Occipital lobe (tissue), 3 donors: ENCODE measurements at places on chromosomes 2 and 18. TPM values are rescaled to one million over a fixed set of nuclear protein-coding genes. Genes with fewer than 3 reads are reported as not detected.

The INSIG2 gene
- total RNA-seq: 30.1 TPM

The OR6B2 gene
- total RNA-seq: not detected

The OTOF gene
- total RNA-seq: 0.47 TPM

The POTEJ gene
- total RNA-seq: not detected

The RAX gene
- not detected for total RNA-seq

The NPPC gene
- not detected for total RNA-seq

The ITGA4 gene
- total RNA-seq: 8.7 TPM

The IL1RN gene
- total RNA-seq: not detected

The CD302 gene
- 2.5 TPM for total RNA-seq

The WDCP gene
- 23.7 TPM for total RNA-seq

The UBR3 gene
- total RNA-seq: 135 TPM

The POTEF gene
- not detected for total RNA-seq

The BMP10 gene
- total RNA-seq: not detected

The UGT1A5 gene
- total RNA-seq: not detected

The SERPINB7 gene
- total RNA-seq: not detected

The SKOR2 gene
- total RNA-seq: not detected

The PRSS56 gene
- total RNA-seq: not detected

The TCF23 gene
- total RNA-seq: not detected

The MC4R gene
- 1.4 TPM for total RNA-seq

The MAP3K19 gene
- total RNA-seq: 0.78 TPM

The SIX2 gene
- total RNA-seq: 0.16 TPM

The TMEM185B gene
- 18.6 TPM for total RNA-seq

The ALPI gene
- total RNA-seq: not detected

The THUMPD2 gene
- 30.3 TPM for total RNA-seq

The KCNIP3 gene
- total RNA-seq: 6.9 TPM

The RAPGEF4 gene
- total RNA-seq: 23.4 TPM

The DNAJC27 gene
- total RNA-seq: 14.3 TPM

The LYPD1 gene
- total RNA-seq: 17.8 TPM

The CDH20 gene
- 7.3 TPM for total RNA-seq

The C2orf72 gene
- 32.4 TPM for total RNA-seq

The UGT1A3 gene
- total RNA-seq: not detected

The HOXD4 gene
- not detected for total RNA-seq
